HL-60 (cell line): ENCODE measurements at places on chromosomes 6 and 20.

- no peak for DNase-seq
Measured at GRCh38 chr20:9122571-9122970, 53.7 kb downstream of the PLCB4 start.

- no peak for DNase-seq
Measured at GRCh38 chr6:35026434-35027222, 114.5 kb downstream of the TCP11 start.

- no peak for DNase-seq
Measured at GRCh38 chr6:111727041-111727440, 121.4 kb upstream of the TRAF3IP2 start.

DNA sequence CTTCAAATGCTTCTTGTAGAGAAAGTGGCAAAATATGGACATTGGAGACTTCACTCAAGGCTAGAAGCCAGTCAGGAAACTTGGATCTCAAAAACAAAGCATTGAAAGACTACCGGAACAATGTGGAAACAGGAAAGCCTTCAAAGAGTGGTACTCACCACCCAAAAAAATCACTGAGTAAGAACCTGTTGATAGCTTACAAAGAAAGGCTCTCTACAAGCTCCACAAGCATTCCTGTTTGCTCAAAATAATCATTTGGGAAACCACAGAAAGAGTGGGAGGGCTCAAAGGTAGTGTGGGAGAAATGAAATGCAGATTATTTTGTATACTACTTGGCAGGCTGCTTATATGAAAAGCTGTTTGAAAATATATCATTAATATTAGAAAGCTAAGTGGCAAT lies 9.5 kb upstream of the DST start:
- DNase-seq: no peak

DNA sequence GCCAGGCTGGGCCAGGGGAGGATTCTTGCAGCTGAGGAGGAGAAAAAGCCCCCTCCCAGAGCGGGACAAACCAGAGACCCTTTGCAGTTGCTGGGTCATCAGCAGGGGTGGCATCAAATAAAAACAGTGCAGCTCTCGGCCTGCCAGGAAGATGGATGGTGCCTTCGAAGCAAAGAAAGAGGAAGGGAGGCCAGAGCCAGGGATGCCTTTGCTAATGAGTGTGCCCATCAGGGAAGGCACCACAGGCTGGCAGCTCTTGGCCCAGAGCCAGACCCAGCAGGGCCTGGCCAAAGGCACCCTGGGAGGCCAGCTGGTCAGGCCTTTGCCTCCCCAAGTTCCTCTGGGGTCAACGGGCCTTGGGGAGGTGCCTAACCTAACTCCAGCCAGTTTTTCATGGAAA lies 26.3 kb upstream of the ZNF318 start:
- DNase-seq: no peak

DNA sequence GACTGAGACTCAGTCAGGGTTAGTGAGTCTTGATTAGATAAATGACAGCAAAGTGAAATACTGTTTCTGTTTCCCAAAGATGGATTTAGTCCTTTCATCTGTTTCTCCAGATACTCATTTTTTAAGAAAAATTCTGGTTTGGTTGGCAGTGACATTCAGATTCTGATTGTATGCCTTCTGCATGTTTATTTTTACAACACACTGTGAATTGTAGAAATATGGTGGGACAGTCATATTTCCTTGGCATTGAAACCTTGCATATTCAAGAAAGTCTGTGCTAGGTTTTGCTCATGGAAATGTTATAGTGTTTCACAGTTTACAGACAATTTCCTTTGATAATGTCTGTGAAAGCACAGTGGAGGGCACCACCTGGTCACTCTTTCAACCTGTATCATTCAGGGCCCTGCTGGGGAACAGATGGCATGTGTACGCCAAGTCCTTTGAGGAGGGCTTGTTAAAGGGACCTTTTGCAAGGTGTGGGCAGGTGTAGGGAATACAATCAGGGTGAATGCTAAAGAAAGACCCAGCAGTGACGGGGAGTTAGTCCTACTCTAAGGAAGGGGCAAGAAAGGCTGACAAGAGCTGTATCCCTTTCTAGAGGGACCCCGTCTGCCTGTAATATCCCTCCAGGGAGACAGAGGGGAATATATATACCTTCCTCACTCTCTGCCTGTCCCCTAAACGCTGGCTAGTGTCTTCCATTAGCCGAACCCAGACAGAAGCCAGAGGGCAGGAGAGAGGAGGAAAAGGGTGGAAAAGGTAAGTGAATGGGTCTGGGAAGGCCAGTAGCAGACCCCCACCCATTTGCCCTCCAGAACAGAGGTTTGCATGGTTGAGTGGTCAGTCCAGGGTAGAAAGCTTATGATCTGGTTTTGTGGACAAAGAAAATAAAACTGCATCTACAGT lies 10.2 kb downstream of the PLCB4 start:
- DNase-seq: no peak

- DNase-seq: no peak
Measured at GRCh38 chr6:23841116-23841515, 284.9 kb upstream of the NRSN1 start.

DNA sequence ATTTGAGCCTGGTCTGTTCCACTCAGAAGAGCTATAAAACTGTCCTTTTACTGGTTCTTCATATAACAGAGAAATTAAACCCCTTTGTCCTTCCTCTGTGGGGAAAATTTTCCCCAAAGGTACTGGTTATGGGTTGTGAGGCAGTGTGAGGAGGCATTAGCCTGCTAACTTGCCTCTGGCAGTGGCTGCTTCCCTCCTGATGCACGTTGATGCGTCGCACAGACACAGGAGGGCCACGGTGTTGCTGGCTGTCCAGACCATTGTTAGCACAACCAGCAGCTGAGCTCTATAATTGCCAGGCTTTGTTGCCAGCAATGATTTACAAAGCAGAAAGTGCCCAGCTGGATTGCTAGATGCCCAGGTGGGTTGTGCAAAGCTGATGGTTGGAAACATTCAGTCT lies 10.1 kb downstream of the AAR2 start:
- DNase-seq: no peak

DNA sequence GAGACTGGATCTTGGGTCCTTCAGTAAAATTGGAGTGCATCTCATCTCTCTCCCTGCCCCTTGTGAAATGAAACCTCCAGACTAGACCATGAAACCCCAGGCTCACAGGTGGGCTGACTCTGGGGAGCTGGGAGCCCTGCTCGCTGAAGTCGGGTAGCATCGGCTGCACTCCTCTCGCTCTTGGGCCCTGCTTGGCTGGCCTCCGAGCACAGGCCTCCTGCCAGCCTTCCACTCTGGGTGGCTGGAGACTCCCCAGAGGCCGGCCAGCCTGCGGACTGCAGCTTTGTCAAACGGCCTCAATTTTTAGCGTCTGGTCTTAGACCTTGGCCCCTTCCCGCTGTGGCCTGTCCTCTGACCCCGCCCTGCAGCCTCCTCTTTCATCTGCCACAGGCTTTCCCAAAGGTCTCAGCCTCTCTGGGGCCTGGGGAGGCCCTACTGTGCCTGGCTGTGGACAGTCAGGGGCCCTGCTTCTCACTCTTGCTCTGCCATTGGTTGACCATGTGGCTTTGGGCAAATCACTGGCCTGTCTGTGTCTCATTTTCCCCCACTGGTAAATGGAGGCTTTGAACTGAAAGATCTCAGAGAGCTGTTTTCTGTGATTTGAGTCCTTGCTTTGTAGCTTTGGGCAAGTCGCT lies 45.1 kb downstream of the SRC start:
- DNase-seq: no peak

GRCh38 chr6:156970595-156971112 lies 193.5 kb downstream of the ARID1B start:
- DNase-seq: no peak

GRCh38 chr6:7821426-7821825 lies 89.2 kb downstream of the TXNDC5 start:
- DNase-seq: no peak

GRCh38 chr20:19015351-19016139 lies 196.9 kb upstream of the SLC24A3 start:
- no peak for DNase-seq

DNA sequence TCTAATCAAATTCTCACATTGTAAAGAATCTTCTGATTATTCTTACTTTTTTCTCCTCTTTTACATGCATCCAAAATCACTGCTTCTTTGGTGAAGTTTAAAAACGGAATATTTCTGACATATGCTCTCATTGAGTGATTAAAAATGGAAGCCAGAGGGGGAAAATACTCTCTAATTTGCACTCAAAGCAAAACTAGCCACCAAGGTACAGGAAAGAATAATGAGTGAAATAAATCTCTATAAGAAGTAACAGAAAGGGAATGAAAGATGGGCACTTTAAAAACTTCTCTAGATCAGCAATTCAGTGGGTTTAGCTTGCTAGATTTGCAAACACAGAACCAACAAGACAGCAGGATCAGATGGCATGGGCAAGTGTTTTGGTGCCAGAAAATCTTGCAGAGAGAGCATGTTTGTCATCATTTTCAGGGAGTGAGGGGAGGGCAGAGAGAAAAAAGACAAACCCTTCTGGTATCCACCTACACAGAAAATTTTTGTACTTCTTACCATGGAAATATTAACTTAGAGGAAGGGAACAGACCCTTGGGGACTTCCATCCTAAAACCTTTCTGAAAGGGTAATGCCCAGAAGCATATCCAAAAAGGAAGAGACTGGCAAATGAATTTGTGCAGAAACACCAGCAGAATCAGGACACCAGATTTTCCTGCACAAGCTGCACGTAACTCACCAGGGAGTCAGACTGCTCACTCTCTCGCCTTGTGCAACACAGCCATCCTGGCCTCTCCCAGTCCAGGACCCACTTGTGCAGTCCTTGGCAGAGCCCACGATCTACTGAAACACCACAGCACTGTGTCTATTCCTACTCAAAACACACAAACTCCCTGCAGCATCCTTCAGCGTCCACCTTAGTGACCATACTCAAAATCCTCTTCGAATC lies 270.2 kb upstream of the PRDM1 start:
- no peak for DNase-seq

DNA sequence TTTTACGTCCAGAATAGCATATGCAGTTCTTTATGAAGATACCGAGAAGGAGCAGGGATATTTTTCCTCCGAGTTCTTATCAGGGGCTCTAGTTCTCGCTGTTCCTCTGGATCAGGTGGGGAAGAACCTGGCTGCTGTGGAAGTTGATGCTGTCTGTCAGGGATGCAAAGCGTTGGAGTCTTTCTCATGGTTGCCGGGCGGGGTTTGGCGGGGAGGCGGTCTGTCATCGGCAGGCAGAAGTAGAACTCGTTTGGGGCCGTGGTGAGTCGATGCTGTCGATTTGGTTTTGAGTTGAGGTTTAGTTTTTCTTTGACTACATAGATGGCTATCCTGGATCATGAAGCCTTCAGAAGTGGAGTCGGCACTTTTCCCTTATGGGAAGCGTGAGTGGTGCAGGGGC lies 691.2 kb downstream of the QKI start:
- no peak for DNase-seq

GRCh38 chr20:58714923-58715351 lies 22.3 kb downstream of the NPEPL1 start:
- DNase-seq: no peak

DNA sequence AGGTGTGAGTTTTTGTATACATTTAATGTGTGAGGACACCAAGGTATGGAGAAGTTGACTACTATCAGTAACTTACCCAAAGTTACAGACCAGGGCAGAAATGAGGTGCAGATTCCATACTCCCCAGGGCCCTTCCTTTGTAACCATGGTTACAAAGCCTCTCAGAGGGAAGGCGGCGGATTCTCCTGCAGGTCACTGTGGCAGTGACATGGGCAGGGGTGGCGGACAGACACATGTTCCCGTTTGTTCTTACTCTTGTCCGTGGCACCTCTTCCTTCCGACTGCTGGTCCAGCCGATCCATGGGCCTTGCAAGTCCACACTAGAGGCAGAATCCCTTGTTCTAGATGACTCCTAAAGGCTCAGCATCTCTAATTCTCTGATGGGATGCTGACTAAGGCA lies 43.0 kb downstream of the PDYN start:
- DNase-seq: no peak

DNA sequence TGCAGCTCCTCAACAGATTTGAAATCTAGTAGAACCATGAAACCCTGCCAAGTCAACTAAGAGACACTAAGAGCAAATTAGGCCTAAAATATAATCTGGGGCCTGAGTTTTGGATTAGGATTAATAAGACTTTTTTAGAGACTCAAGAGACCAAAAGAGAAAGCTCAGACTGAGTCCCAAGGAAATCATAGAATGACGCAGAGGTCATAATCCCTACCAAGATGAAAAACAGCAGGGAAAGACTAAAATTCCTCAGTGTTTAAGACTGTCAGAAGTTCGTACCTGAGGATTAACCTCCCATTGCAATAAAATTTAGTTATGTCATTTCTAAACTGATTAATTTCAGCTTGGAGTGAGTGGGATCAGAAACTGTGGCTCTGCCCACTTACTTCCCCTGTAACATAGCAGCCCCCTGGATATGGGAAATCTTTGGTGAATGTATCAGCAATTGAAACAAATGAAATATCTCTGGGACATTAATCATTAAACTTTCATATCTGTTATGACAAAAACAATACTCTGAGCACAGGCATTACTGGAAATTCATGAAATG lies 200.3 kb downstream of the EDN1 start:
- no peak for DNase-seq

DNA sequence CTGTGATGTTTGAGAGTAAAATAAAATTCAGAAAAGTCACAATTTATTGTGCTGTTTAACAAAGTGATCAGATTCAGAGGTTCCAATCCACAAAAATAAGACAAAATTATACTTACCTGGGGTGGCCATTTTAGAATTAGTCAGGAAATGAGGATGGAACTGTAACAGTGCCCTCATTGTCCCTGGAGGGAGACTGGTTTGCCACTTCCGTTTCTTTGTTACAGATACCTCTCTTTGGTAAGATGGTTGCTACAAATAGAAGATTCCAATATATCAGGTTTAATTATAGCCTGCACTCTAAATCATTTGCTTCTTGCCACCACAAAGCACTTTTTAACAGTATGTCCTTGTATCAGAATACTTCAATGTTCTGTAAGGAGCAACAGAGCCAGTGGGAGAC lies 95.6 kb downstream of the CTNNBL1 start:
- no peak for DNase-seq

DNA sequence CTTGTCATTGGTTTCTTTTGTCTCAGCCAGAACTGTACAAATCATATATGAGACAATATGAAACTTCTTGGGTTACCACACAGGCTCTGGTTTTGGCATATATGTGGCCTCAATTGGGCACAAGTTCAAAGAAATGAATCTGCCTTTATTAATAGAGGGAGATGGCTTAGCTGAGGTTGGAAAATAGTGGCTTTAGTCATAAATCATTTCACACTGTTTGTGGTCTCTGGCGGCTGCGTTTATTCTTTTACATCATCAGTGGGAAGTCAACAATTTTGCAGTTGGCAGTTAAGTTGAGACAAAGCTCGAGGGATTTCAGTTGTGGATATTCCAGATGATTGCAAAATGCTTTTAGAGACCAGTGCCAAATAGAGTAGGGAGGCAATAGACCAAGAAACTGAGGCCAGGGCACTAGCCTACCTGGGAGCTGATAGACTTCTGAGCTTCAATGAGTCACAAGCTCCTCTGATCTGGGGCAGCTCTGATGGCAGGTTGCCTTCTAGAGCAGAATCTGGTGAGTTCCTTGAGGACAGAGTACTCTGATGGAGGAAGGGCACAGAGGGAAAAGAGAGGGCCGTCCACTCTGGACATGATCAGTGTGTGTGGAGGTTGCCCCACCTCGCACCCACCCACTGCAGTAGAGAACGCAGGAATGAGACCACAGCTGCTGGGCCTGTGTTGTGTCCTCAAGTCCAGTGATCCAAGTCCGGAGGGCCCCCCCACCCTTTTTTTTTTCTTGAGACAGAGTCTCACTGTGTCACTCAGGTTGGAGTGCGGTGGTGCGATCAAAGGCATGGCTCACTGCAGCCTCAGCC lies 73.5 kb downstream of the ARMC2 start:
- DNase-seq: no peak
